Neuronal stem cell (in vitro differentiated cells): ENCODE measurements at places on chromosomes 2 and 18.

DNA sequence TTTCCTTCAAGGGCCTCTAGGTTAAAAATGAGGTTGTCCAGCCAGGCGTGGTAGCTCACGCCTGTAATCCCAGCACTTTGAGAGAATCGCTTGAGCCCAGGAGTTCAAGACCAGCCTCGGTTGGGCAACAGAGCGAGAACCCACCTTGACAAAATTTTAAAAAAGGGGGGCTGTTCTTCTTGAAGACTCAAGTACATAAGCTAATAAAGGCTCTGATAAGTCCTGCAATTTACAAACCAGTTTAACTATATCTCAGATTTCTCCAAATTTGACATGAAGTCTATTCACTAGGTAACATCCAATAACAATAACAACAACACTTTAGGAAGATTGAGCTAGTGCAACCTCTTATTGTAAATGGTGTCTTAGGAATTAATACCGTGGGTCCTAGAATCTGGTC lies 129.7 kb downstream of the MAPK4 start:
- no peak for DNase-seq

GRCh38 chr2:179460181-179460929 lies 195.7 kb upstream of the SESTD1 start:
- no peak for DNase-seq

DNA sequence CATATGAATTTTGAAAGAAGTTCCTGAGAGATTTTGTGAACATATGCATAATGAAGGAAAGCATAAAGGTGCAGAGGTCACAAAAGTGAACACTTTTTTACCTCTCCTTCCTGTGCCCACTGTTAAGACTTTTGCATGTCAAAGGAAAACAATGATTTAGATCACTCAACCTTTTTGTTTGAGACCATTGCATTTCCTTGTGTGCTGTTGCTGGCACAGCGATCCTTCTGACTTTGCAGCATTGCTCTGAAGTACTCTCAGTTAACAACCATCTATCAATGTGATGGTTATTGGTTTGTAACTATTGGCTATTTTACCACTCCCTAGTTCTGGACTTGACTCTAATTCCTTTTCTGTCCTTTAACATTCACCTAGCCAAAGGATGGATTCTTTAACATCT lies 61.7 kb upstream of the TFPI start:
- DNase-seq, result no peak

- no peak for DNase-seq
Measured at GRCh38 chr2:228522276-228522675, 340.8 kb upstream of the SPHKAP start.

GRCh38 chr2:42369532-42370229 lies 8.7 kb upstream of the COX7A2L start:
- DNase-seq, result no peak

GRCh38 chr2:22481486-22482259 lies 903.3 kb upstream of the KLHL29 start:
- no peak for DNase-seq

DNA sequence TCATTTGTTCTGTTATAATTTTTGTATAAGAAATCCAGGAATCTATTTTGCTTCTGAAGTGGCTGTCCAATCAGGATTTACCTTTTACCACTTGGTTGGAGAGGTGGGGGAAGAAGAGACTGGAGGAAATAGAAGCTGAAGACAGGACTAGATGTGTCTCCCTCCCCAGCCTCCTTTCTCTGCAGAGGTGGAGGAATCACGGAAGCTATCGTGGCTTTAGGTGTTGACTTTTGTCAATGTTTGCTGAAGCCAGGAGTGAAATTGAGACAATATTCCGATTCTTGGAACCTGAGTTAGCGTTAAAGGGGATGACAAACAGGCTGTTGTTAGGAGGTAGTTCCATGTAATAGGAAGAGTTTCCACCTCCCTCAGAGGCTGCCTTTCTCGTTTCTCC lies 43.5 kb downstream of the PDCL3 start:
- DNase-seq, result no peak

GRCh38 chr2:105765415-105766299 lies 20.9 kb downstream of the NCK2 start:
- no peak for DNase-seq
